ENCODE measurements at places on chromosomes 2 and 18. TPM values are rescaled to one million over a fixed set of nuclear protein-coding genes. Genes with fewer than 3 reads are reported as not detected.

The RELCH gene
- total RNA-seq, result 50.3 TPM

The GREB1 gene
- total RNA-seq, result 0.28 TPM

The TMEM247 gene
- not detected for total RNA-seq

The REG1B gene
- total RNA-seq, result not detected

The AQP12A gene
- not detected for total RNA-seq

The ASB18 gene
- not detected for total RNA-seq

The PMAIP1 gene
- total RNA-seq, result 58.2 TPM

The DARS1 gene
- 80.3 TPM for total RNA-seq

The HOXD12 gene
- total RNA-seq, result not detected

The REG3A gene
- not detected for total RNA-seq

The MAP3K19 gene
- total RNA-seq, result not detected

The HES6 gene
- 23.2 TPM for total RNA-seq

The UGT1A8 gene
- total RNA-seq, result 0.14 TPM

The CTLA4 gene
- not detected for total RNA-seq

The CPS1 gene
- total RNA-seq, result 16.1 TPM

The IL36G gene
- total RNA-seq, result 2.6 TPM

The CPO gene
- total RNA-seq, result not detected

The OR6B3 gene
- not detected for total RNA-seq

The MBOAT2 gene
- total RNA-seq, result 75.2 TPM

All from nasal cavity respiratory epithelium epithelial cell of viscerocranial mucosa (primary cell).